ENCODE measurements at places on chromosomes 12 and 14.

GRCh38 chr12:116194935-116195431, 82.5 kb downstream of the MED13L start:
- H3K27ac ChIP-seq = peak overlapping the region; percentile 82
- DNase-seq = peak; percentile 87
- peak overlapping the region; percentile 65 for H3K4me3 ChIP-seq
- peaks cover 36% of the 10 kb centered on the region for H3K4me1 ChIP-seq
- H3K36me3 ChIP-seq = peaks cover 1% of the 10 kb centered on the region

DNA sequence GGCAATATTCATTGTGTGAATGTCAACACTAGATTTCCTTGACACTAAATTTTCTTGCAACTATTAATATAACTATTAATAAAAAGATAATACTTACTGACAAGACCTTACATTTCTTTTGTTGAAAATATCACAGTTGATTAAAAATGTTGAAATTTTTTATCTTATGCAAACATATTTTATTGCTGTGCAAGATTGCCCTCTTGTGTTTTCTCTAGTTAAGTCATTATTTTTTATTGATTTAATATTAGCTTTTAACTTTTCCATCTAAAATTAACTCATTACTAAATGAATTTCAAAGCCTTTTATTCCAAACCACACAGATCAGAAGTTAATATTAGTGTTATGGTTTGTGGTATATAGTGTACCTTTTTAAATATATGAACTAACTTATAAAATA, 11.7 kb upstream of the NAA30 start:
- H3K4me1 ChIP-seq = peaks cover 1% of the 10 kb centered on the region
- peaks cover 4% of the 10 kb centered on the region for H3K27me3 ChIP-seq
- no peak overlapping the region for H3K27ac ChIP-seq
- DNase-seq = no peak
- H3K4me3 ChIP-seq = no peak overlapping the region

- H3K27me3 ChIP-seq = no peaks in the 10 kb centered on the region
- no peak overlapping the region for H3K4me3 ChIP-seq
- H3K27ac ChIP-seq = peak overlapping the region; percentile 79
- H3K4me1 ChIP-seq = peaks cover 50% of the 10 kb centered on the region
Measured at GRCh38 chr12:11895421-11896078, 175.2 kb upstream of the BCL2L14 start.

DNA sequence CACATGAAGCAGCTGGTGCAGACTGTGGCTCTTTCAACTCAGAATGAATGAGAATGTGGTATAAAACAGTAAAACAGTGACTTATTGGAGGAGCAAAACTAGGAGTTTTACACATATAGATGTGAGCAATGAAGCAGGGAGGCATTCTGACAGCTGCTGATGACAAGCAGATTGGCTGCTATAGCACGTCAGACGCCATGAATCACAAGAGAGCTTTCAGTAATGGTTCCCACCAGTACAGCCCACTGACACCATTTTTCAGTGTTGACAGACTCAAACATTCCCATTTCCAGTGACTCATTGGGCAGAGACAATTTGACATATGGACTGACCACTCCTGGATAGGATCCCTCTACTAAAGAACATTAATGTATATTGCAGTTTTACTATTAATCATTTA, 24.6 kb upstream of the FSCB start:
- DNase-seq = no peak
- H3K36me3 ChIP-seq = no peaks in the 10 kb centered on the region
- H3K4me3 ChIP-seq = no peak overlapping the region

DNA sequence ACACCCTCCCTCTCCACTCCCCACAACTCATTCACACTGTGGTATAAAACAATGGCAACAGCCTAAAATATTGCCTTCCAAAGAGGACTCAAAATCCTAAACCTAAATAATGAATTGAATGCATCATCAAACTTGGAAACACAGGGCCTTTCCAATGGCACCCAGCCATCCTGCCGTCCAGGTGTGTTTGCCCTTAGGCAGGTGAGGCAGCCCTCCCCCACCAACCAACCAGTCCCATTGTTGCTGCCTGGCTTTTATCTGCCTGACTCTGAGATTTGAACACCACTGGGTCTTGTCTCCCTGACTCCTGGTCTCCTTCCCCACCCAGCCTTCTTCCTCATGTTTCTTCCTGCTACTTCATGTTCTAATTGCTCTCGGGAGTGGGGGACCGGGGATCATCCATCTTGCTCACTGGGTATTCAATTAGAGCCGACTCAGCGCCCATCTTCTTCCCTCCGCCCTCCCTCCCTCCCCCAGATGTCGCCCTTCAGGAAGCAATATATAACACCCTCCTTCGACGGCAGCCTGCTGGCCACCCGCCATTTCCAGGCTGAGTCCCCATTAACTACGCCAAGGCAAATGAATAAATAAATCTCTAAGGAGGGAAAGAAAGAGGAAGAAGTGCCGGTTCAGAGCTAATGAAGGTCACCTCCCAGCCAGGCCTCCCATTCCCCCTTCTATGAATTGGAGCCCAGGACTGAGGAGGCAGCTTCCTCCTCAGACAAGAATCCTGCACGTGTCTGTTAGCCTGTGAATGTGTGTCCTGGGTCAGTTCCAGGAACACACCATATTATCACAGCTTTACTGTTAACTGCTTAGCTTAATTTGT, 36.3 kb upstream of the NTF3 start:
- no peaks in the 10 kb centered on the region for H3K36me3 ChIP-seq
- peaks cover 13% of the 10 kb centered on the region for H3K27me3 ChIP-seq
- no peaks in the 10 kb centered on the region for H3K4me1 ChIP-seq
- no peak overlapping the region for H3K27ac ChIP-seq
